Prostate gland (tissue), 2 donors: ENCODE measurements at places on chromosomes 2 and 18. TPM values are rescaled to one million over a fixed set of nuclear protein-coding genes. Genes with fewer than 3 reads are reported as not detected.

The BCL2L11 gene
- 28.3 TPM for total RNA-seq

The TFCP2L1 gene
- total RNA-seq, result 11.5 TPM

The CYP27A1 gene
- 97.7 TPM for total RNA-seq

The CNOT9 gene
- 31.7 TPM for total RNA-seq

The STEAP3 gene
- total RNA-seq, result 25.1 TPM

DNA sequence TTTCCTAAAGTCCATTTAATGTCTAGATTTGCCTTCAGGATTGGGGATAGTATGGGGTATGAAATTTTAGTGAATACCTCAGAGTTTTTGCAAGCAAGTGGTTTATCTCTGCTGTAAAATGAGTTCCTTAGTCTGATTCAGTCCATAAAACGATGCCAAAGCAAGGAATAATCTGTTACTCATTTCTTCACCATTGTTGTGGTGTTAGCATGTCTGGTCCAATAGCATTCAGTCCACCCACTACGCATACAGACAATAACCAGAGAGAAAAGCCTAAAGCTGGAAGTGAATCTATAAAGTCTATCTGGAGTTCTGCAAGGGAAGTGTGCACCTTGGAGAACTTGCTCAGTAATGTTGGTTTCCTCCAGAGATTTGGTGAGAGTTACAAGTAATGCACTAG lies 12.9 kb upstream of the DPP4 start:
- DNase-seq, result no peak

DNA sequence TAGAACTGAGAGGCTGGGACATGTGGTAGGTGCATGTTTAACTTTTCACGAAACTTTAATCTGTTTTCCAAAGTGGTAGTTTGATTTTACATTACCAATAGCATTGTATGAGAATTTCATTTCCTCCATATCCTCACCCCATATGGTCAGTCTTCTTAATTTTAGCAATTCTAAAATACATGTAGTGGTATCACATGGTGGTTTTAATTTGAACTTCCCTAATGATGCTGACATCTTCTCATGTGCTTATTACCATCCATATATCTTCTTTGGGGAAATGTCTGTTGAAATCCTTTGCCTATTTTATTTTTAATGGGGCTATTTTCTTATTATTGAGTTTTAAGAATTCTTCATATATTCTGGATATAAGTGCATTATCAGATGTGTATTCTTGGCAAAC lies 89.3 kb downstream of the BCL2L11 start:
- DNase-seq, result no peak

- no peak for DNase-seq
Observed at GRCh38 chr2:172198361-172198760, 95.7 kb upstream of the DLX2 start.

- no peak for DNase-seq
Observed at GRCh38 chr2:36338827-36339145, 16.8 kb upstream of the CRIM1 start.

DNA sequence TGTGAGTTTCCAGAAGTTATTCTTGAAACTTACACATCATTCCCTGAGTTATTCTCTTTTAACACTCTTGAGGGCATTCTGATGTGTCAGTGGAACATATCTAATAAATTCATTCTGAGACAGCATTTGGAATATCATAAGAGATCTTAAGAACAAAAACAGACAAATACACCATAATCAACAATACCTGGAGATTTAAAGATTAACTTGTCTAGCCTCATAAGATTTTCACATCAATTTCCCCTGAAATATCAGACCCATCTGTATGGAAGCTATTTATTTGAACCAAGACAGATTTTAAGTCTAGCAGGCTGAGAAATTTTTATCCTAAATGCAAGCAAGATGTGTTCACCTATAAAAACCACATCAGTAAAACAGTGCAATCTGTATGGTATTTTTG lies 181.6 kb downstream of the NYAP2 start:
- DNase-seq, result no peak

DNA sequence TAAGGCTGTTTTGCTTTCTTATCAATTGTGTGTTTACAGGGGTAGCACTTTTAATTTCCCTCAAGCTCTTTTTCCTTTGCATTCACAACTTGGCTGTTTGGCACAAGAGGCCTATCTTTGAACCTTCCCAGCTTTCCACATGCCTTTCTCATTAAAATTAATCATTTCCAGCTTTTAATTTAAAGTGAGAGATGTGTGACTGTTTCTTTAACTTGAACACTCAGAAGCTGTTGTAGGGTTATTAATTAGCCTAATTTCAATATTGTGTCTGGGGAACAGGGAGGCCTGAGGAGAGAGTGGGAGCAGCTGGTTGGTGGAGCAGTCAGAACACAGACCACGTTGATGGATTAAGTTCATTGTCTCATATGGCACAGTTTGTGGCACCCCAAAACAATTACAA lies 4.7 kb downstream of the ASB1 start:
- DNase-seq, result no peak

- DNase-seq, result no peak
Observed at GRCh38 chr2:217947383-217948350, 55.1 kb downstream of the TNS1 start.

GRCh38 chr2:95278051-95278471 lies 3.8 kb downstream of the PROM2 start:
- no peak for DNase-seq

DNA sequence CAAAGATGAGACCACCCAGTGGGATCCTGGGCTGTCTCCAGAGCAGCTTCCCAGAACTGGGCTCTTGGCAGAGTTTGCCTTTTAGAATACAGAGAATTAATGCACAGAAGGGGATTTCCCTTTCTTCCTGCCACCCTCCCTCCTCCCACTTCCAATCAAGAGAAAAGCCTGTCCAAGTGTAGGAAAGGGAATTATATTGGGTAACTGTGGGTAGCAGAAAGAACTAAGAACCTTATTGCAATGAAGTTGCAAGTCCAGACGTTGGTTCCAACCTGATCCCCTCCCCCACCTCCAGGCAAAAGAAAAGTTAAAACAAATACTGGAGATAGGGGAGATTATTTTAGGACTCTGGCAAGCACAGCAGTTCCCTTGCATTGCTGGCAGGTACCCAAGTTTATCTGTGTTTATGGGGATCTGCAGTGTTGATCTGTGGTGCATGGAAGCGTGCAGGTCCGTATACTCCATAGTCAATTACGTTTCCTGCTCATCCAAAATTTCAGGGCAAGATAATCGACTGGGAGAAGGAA lies 114.3 kb downstream of the PRKCE start:
- peak; percentile 34 for DNase-seq

GRCh38 chr2:8154270-8154669 lies 527.6 kb upstream of the ID2 start:
- DNase-seq, result no peak

- no peak for DNase-seq
Observed at GRCh38 chr2:209470-209869, 54.4 kb downstream of the SH3YL1 start.

DNA sequence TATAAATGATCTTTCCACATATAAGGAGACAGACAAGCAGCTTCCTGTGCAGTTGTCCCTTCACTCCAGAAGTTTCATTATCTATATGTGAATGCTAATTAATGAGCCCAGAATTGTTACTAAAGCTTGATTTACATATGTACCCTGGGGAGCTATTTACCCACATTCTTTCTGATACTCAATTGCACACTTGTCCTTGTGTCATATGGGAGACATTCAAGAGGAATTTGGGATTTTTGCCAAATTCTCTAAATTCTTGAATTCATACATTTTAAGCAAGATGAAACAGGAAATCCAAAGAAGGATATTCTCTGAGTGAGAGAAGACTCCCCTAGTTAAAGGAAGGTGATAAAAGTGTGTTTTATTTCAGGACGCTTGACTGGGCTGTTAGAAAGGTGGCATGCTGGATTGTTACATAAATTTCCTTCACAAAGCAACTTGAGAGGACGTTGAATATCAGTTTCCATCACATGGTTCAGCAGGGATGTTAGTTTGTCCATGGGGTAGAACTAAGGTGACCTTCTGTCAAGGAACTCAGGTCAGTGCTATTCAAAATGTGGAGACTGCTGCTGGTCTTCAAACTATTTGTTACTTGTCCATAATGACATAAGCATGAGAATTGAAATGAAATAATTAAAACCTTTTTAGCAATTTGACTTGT lies 368.2 kb downstream of the IRS1 start:
- no peak for DNase-seq

DNA sequence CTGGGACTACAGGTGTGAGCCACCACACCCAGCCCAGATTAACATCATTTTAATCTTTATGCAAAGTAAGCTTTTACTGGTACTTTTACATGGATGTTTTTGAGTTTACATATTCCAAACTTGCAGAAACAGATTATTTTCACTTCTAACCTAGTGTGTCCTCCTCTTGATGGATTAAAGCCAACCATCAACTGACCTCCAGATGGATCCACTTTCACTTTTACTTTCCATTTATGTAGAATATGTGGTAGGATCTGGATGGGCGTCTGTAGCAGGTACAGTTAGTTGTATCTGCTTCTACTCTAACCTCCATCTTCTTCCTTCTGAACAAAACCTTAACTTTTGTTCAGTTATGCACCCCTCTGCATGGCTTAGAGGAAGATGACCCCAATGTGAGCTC lies 264.1 kb downstream of the CDH20 start:
- DNase-seq, result no peak

DNA sequence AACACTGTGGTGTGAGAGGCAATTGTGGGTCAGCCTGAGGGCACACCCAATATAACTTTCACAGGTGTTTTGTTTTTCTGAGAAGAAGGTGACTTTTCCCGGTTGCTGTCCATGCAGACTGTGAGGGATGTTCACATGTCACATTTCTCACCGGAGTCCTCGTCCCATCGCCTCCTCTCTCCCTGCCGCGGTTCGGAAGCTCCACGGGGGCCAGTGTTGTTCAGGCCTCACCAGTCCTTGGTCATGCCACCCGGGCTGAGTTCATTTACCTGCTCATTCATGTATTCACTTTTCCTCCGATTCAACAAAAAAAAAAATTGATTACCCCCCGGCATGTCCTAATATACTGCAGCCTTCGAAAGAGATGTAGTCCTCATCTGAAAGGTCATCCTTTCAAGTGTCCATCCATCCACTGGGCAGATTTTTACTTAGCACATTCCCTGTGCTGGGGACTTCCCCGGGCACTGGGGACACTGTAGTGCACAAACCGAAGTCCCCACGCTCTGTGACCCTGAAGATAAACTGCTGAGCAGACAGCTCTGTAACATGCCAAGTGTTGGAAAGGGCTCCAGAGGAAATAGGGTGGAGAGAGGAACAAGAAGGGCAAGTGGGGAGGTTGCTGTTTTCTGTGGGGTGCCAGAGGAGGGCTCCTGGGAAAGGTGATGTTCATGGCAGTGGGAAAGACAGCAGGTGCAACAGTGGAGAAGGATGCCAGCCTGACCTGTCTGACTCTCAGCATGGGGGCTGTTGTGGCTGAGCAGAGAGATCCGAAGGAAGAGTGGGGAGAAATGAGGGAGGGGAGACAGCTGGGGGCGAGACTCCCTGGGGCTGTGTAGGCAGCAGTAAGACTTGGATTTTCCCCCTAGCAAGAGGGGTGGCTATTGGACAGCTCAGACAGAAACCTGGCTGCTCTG lies 22.4 kb downstream of the LRRFIP1 start:
- DNase-seq, result no peak

- no peak for DNase-seq
Observed at GRCh38 chr18:31302991-31303390, 15.0 kb upstream of the DSG1 start.

GRCh38 chr18:29154196-29154757 lies 977.3 kb upstream of the CDH2 start:
- DNase-seq, result no peak

DNA sequence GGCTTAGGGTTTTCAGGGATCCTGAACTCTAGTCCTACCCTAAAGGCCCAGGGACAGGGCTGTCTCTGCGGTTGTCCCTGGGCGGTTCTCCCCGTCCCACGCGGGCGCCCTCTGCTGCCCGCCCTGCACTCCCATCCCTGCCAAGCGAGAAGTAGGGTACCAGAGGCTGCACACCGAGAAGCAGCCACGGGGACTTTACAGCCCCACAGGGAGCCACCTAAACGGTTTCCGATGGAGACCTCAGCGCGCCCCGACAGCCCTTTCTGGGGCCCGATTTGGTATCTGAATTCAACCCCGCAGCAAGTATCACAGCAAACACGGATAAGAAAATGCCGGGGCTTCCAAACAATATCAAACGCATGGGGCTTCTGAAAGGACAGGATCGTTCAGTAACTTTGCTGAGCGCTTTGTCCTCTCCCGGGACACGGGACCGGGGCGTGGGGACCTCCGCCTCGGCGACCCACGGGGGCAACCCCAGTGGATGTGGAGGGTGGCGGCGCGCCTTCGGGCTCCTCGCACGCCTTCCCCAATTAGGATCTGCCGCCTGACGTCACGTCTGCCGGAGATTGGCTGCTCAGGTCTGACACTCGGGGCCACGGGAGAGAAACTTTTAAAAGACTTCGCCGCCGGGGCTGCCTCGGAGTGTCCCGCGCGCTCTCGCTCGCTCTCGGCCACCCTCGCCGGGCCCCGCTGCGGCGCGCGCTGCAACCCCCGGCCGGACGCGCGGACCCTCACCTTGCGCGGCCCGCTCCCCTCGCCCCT lies at the start of gene LTBP1:
LTBP1 (plus strand) TSS at position 640 of the 762 bp plus-strand sequence. CDS start 372 bp downstream, outside the sequence.
- DNase-seq, result peak; percentile 75
